ENCODE measurements at places on chromosomes 3 and 15.
A peak's percentile ranks its signal among the peaks of the same experiment; 100 is the strongest.

DNA sequence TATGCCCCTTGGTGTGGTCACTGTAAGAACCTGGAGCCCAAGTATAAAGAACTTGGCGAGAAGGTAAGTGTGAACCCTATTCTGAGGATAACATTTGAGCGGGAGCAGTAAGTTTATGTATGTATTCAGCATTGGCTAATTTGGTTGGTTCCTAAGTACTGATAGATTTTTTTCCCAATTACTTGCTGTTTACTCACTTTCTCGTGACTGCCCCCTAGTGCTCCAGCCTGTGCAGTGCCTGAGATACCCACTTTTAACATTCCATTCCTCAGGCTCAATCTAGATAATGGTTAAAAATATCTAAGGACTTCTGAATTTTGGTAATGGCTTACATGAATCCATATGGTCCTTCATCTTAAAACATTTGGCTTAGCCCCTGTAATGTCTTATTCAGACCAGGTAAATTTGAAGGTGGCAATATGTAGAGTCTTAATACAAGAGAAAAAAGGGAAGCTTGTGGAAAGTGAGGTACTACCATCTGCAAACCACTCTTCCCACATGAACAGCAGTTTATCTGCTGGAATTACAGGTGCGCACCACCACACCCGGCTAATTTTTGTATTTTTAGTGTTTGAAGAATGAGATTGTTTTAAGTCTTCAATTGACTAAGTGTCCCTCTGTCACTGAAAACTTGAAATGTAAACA, 7.1 kb downstream of the ELL3 start:
- peak; percentile 47 for DNase-seq

GRCh38 chr15:69731581-69731980, 279.0 kb downstream of the RPLP1 start:
- no peak for DNase-seq

DNA sequence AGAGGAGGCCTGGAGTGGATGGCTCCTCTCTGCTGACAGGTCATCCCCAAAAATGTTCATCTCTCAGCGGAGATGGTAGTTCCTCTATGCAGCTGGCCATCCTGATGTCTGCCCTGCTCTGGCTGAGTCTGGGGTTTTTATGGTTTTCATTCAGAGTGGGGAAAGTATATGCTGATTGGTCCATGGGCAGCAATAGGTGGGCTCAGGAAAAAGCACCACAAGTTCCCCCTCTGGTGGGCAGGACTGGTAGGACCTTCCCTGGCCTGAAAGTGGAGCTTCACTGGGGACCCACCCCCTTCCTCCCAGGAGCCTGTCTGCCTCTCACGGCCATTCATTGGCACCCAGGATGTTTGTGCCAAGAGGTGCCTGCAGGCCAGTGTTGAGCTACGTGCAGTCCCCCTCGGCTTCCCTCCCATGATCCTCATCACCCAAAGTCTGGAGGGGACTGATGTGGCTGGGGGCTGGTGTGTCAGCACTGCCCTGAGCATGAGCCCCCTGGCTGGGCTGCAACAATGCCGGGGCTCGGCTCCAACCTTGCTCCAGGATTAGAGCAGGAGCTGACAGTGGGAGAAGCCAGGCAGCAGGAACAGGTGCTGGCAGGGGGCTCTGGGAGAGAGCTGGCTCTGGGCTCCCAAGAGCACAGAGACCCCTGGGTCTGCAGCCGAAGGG, 13.1 kb upstream of the BLOC1S6 start:
- DNase-seq = peak; percentile 28

DNA sequence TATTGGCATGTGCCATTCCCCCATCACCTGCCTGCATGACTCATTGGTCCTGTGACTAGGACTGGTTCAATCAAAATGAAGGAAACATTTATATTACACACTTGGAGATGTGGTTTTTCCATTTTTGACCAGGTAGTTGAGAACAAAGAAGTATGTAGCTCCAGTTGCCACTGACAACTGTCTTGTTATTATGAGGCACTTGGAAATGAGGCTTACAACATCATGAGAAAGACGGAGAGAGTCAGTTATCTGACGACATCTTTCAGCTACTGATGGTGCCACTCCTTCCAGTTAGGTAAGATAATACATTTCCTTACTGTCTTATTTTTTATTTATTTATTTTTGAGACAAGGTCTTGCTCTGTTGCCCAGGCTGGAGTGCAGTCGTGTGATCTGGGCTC, 21.8 kb upstream of the PROK2 start:
- DNase-seq = no peak

- DNase-seq = no peak
Observed at GRCh38 chr3:129954514-129954913, 20.0 kb upstream of the TRH start.

DNA sequence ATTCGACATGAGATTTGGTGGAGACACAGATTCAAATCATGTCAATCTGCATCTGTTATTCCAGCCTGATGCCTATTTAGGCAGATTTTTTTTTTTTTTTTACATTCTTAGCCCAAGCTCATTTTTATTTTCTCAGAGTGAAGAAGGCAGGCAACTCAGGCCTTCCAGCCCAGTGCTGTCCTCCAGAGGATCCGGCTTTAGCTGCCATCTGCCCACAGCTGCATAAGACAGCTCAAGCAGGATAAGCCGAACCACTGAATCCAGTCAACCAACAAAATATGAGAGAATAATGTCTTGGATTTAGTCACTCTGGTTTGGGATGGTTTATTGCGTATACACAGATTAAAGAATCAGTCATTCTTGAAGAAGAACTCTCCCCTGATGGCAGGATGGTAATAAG, 19.9 kb upstream of the COLQ start:
- no peak for DNase-seq

- no peak for DNase-seq
Observed at GRCh38 chr3:29537889-29538609, 257.2 kb downstream of the RBMS3 start.

DNA sequence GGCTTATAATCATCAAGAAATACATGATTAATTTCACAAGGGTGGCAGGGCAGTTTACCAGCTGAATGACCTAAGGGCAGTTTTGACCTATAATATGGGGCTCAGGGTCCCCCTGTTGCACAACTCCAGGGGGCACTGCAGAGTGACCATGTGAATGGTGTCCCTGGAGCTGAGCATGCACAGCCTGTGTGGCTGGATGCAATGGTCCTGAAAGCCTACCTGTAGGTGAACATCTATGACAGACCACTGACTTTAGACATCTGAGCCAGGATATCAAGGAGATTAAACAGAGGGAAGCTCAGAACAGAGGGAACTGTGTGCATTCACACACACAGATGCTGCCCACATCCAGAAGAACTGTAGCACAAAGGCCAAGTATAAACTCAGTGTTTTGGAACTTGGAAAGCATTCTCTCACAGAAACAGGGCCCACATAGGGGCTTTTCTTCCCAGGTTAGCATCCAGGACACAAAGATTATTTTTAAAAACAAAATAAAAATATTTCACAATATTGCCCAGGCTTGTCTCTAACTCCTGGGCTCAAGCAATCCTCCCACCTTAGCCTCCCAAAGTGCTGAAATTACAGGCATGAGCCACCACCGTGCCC, 7.8 kb upstream of the SLC6A11 start:
- no peak for DNase-seq

DNA sequence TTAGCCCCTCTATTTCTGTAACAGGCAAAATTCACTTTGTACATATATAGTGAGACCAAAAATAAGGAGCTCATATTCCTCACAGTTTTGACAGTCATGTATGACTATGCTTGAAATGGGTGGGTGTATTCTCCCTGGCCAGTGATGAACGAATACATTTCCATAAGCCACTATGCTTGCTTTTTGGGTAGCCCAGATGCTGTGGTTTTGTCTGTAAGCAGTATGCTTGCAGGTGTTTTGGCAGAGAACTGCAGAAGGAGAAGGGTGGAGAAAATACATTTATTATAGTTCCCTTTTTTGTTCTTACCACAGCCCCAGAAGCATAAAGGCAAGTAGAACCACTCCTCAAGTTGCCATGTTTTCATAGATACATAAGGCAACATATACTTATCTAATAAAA, 131.2 kb downstream of the RBMS3 start:
- peak; percentile 9 for DNase-seq

- no peak for DNase-seq
Observed at GRCh38 chr3:4888913-4889846, 90.1 kb upstream of the BHLHE40 start.

DNA sequence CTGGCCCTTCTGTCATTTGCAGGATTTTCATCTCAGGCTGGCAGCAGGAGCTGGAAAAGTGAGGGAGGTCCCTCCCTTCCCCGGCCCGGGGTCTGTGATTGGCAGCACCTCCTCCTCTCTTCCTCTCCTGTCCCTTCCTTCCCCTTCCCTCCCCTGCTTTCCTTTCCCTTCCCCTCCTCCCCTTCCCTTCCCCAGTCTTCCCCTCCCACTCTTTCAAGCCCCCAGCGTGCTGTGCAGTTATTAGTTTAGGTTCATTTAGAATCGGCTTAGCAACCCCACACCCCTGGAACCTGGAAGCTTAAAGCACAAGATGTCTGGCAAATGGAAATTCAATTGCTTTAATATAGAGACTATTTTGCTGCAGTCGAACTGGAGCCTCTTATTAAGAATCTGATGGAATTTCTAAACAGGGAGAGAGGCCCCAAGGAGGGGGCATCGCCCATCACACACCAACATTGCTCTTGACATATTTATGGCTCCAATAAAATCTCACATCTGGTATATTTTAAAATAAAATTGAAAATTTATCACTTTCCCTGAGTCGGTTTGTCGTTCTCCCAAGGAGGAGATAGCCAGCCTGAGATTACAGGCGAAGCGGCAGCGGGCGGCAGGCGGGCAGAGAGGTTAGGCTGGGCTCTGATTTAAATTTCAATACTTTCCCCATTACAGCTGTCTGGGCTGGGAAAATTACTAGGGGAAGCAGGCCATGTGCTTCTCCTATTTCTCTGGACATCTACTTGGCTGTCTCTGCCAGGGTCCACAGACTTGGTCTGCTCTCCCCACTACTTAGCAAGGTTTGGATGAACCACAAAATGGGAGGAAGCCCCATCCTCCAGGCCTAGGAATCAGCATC, 98.9 kb downstream of the LINGO1 start:
- DNase-seq = no peak

- DNase-seq = no peak
Observed at GRCh38 chr3:43080726-43081568, 24.9 kb downstream of the POMGNT2 start.

GRCh38 chr3:112327371-112327951, 5.5 kb upstream of the CD200 start:
- peak; percentile 31 for DNase-seq

- no peak for DNase-seq
Observed at GRCh38 chr3:42712688-42713372, 10.2 kb upstream of the HHATL start.

- DNase-seq = no peak
Observed at GRCh38 chr15:78098131-78098755, 5.9 kb downstream of the SH2D7 start.

- no peak for DNase-seq
Observed at GRCh38 chr3:71461749-71462483, 121.6 kb downstream of the FOXP1 start.

GRCh38 chr3:106425916-106426315, 557.1 kb upstream of the CBLB start:
- DNase-seq = no peak

Measured in germinal center (tissue), 1 donor.